Pons (tissue), 1 donor: ENCODE measurements at places on chromosomes 2 and 18.

DNA sequence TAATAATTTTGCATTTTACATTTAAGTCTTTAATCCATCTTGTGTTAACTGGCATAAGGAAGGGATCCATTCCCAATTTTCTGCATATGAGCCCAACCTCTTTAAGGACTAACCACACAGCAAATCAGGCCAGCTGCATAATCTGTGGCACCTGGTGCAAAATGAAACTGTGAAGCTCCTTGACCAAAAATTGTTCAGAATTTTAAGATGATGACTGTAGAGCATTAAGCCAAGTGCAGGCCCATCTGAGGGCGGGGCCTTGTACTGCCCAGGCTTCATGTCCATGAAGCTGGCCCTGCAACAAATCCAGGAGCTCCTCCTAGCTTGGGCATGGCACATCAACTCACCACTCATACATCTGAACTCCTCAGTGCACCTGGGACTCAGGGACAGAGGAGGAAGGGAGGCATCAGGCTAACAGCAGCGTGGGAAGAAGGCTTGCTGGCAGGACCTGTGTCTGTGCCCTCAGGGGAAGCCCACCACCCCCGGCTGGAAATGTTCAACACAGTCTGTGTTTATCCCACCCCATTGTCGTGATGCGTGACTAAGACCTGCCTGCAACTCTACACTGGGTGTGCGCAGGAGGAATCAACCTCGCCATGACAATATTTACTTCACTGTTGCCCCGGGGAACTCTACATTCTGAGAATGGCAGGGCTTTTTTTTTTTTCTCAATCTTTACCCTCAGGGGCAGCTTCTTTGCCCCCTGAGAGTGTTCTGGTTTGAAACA is 128.9 kb upstream of the SIX2 start:
- no peak for DNase-seq

DNA sequence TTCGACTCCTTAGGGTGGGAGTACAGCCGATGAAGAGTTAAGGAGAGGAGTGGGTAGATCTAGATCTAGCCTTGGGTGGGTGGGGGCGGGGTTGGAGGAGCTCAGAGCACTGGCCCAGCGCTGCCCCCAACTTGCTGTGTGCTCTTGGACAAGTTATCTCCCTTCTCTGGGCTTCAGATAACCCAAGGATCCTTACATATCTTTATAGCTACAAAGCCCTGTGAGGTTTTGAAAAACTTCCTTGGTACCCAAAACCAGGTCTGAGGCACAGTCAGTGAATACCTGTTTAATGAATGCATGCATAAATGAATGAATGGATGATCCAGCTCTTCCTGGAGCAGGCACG is 1.3 kb upstream of the ODC1 start:
- no peak for DNase-seq

GRCh38 chr18:475202-476031 is 25.1 kb downstream of the COLEC12 start:
- DNase-seq: no peak

GRCh38 chr2:216399621-216400020 is 12.7 kb upstream of the SMARCAL1 start:
- no peak for DNase-seq

DNA sequence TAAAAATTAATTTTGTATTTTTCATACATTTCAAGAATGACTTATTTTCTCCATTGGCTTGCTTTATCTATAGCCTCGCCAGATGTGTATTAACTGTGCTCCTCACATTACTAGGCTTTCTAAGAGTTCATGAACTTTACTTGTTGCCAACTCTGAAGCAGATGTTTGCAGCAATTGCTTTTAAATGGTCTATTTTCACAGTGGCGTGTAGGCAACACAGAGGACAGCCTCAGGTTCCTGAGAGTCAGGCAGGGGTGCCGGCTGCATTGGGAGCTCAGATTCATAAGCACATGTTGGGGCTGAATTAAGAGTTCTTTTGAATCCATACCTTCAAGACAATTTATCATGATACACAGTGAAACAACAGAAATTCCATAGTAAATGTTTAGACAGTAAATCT is 179.2 kb upstream of the PXDN start:
- no peak for DNase-seq

DNA sequence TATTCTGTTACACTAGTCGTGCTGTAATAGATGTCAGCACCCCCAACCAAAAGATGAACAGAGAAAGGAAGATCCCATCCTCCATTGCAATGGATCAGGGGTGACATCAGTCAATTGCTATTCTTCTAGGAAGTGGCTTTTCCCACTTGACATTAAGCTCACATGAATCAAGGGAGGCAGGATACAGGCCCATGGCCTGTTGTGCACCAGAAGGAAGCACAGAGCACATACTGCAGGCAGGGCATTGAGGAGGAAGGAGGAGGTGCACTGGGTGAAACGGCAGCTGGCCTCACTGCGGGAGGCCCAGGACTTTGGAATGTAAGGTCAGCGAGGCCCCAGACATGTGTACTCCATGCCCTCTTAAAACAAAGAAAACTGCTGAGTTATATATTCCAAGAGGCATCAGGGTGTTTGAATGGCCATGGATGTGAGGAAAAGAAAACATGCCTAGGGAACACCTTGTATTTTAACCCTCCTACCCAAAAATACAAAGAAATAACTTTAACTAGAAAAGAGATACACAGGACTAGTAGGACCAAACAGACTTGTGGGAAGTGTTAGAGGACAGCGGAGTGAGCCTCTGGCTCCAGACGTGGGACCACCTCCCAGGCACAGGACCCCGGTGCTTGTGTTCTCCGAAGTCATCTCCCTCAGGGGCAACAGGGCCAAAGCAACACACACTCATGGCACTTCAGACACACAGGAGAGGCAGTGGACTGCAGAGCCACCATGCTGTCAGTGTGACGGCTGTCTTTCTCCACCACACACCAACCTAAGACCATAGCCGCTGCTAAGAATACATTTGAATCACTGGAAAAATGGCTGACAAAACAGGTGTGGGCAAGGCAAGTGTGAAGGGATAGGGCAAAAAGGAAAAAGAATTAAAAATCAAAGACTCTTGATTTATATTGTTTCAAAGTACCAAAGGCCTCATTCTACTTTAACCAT is 51.4 kb upstream of the RIOK3 start:
- no peak for DNase-seq

GRCh38 chr18:79214056-79214455 is 144.9 kb downstream of the ATP9B start:
- no peak for DNase-seq

DNA sequence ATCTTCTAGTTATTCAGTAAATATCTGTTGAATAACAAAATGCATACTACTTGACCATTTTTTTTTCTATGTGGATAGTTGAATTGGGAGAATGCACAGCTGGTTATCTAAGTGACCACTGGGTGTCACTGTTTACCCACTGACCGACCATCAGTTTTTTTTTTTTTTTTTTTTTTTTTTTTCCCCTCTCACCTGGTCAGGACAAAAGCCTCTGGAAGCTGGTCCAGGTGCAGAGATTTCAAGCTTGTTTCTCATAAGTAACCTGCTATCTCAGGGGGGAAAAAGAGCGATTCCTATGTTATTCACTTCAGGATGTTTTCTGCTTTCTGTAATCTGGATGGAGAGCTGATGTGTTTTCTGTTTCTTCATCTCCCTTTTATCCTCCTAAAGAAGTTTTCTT is 256.0 kb downstream of the DCDC2C start:
- peak; percentile 7 for DNase-seq

GRCh38 chr2:209570194-209570593 is 146.3 kb downstream of the MAP2 start:
- no peak for DNase-seq

GRCh38 chr18:51278045-51278649 is 80.7 kb upstream of the MEX3C start:
- peak; percentile 68 for DNase-seq

- DNase-seq: no peak
Observed at GRCh38 chr18:52394602-52395001, 54.6 kb downstream of the DCC start.

GRCh38 chr2:32947484-32948143 is 861 bp downstream of the LTBP1 start:
- no peak for DNase-seq

DNA sequence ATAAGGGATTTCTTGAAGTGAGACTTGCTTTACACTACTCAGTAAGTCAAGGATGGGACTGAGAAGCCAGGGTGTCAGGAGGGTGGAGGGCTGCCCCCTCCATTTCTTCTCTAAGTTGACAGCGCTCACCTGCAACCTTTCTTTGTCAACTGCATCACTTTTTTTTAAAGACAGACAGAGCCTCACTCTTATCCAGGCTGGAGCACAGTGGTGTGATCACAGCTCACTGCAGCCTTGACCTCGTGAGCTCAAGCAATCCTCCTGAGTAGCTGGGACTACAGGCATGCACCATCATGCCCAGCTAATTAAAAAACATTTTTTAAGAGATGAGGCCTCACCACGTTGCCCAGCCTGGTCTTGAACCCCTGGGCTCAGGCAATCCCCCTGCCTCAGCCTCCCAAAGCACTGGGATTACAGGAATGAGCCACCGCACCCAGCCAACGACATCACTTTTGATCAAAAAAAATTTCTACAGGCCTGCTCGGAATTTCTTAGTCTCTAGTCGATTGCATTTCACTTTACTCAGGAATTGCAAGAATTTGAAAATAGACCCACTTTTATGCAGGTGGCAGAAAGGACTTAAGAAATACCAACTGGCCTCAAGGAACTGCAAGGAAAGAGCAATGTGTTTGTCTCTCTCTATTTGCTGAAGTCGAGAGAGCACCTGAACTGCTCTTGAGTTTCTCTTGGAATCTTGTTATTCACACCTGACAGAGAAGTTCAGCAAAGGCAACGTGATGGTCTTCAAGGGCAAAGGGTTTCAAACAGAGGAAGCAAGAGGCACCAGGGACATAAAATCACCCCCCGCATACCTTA is 101.4 kb downstream of the MYOM1 start:
- DNase-seq: no peak

GRCh38 chr2:144548532-144549191 is 28.7 kb upstream of the ZEB2 start:
- DNase-seq: no peak

DNA sequence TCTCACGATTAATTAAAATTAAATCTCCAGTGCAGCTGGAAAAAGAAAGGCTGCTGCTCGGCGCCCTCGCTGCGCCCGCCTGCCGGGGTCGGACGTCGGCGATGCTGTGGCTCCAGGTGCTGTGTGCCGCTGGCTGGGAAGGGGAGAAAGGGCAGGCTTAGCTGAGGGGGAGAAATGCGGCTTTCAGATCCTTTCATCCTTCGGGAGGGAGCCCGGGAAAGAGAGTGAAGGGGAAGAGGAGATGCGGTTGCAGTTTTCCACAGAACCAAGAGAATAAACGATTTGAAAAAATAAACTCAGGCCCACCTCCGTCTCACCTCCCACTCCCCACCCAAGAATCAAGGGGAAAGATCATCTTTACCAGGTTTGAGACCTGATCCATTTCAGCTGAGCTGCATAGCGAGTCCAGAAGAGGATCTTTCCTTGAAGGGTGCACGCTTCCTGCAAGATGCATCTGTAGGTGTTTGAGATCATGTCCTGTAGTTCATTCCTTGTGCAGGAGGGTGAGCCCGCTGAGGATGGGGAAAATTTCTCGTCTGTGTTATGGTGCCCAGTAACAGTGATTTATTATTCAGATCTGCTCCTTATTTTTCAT is 495 bp downstream of the TMEM169 start:
- DNase-seq: peak; percentile 38

GRCh38 chr2:221096706-221097567 is 475.2 kb downstream of the EPHA4 start:
- no peak for DNase-seq

GRCh38 chr18:64888956-64889355 is 740.1 kb upstream of the LINC00305 start:
- no peak for DNase-seq

DNA sequence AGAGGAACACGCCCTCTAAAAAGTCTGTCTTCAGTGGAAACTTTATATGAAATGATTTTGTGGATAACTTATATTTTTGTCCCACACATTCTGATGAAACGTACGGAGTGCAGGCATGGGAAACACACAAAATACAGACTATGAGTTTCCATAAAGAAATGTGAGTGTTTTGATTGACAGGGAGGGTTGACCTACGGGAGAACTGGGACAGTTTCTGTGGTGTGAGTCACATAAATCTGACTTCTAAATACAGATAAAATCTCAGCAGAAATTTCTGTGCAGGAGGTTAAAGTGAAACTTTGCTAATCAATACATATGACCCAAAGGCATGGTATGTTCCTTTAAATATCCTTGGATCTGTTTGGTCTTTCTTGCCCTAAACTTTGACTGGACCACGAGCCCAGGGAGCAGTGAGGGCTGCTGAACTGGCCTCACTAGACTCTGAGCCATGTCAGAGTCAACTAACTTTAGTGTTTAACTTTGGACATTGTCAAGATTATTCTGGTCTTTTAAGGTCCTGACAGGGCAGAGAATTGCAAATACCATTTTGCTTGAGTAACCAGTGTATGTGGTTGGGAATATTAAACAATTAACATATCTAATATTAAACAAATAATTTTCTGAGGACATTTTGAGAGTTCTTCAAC is 206.9 kb upstream of the LYPD1 start:
- DNase-seq: no peak

DNA sequence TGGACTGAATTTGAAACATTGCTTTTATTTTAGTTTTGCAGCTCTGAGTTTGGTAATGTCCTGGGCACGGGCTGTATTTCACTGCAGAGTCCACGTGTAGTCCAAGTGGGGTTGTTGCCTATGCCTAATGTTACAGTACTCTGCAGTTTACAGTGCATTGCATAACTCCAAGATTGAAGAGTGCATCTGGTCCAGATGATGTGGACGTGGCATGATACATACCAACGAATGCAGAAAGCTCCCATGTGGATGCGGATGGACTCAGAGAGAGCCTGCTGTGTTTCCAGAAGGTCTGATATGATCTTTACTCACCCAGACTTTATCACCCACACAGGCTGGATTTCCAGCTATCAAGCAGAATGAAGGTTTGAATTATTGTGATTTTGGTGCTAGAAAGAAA is 44.4 kb upstream of the CCDC68 start:
- no peak for DNase-seq

DNA sequence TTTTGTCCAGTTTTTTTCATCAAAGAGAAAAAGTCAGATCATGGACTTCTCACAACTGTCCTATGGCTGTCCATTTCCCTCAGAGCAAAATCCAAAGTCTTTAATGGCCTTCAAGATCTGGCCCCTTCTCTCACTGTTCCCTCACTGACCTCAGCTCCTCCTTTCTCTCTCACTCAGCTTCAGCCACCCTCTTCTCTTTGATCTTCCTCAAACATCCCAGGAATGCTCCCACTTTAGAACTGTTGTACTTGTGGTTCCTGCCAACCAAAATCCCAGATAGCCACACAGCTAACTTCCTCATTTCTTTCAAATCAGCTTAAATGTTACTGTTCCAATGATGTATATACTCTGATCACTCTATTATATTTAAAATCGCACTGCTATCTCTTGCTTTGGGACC is 82.9 kb downstream of the NUP35 start:
- DNase-seq: no peak

DNA sequence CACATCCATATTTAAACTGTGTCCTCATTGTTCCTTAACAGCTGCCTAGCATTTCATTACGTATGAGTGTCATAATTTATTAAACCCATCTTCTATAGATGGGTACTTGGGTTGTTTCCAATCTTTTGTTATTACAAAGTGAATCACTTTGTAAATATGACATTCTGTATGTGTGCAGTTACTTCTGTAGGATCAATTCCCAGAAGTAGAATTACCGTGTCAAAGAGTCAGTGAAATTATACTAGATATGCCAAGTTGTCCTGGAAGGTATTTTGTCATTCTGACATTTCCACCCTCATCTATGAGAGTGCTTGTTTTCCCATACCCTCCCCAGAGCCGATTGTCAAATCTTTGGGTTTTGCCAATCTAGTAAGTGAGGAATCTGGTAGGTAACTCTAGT is 194.5 kb upstream of the APCDD1 start:
- no peak for DNase-seq

- no peak for DNase-seq
Observed at GRCh38 chr2:171785450-171785849, 98.2 kb downstream of the DYNC1I2 start.

GRCh38 chr2:24894750-24895149 is 25.3 kb downstream of the ADCY3 start:
- DNase-seq: no peak
